Activated gamma-delta T cell treated with Interleukin-2 at 50 U/mL for 16 hours (primary cell): ENCODE measurements at places on chromosomes 16 and 17.

DNA sequence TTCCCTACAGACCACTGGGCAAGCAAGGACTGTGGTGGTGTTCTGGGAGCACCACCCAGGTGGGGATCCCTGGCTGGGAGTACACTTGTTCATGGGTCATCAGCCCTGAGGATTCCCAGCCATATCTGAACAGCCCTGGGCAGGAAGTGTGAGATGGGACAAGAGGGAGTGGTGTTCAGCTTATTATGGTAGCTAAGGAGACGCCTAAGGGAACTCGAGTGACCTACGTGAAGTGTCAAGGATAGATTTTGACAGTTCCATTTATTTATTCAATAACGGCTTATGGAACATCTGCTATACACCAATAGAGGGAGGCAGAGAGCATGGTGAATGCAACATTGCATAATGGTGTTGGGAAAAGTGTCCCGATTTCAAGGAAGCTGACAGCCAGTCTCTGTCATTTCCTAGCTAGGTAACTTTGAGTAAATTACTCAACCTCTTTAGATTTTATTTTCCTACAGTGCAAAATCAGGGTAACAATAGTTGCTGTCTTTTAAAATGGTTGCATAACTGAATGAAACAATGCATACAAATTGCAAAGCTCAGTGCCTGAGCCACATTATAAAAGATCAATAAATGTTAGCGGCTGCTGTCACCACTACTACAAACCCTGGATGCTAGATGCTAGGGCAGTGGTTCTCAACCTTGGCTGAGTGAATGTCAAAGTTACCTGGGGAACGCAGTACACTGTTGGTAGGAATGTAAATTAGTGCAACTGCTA lies 534.1 kb downstream of the GRIN2A start:
- no peak for DNase-seq

- DNase-seq: no peak
Observed at GRCh38 chr17:64133546-64134215, 3.7 kb upstream of the ERN1 start.

GRCh38 chr17:80274331-80274730 lies 13.7 kb downstream of the RNF213 start:
- DNase-seq: no peak

DNA sequence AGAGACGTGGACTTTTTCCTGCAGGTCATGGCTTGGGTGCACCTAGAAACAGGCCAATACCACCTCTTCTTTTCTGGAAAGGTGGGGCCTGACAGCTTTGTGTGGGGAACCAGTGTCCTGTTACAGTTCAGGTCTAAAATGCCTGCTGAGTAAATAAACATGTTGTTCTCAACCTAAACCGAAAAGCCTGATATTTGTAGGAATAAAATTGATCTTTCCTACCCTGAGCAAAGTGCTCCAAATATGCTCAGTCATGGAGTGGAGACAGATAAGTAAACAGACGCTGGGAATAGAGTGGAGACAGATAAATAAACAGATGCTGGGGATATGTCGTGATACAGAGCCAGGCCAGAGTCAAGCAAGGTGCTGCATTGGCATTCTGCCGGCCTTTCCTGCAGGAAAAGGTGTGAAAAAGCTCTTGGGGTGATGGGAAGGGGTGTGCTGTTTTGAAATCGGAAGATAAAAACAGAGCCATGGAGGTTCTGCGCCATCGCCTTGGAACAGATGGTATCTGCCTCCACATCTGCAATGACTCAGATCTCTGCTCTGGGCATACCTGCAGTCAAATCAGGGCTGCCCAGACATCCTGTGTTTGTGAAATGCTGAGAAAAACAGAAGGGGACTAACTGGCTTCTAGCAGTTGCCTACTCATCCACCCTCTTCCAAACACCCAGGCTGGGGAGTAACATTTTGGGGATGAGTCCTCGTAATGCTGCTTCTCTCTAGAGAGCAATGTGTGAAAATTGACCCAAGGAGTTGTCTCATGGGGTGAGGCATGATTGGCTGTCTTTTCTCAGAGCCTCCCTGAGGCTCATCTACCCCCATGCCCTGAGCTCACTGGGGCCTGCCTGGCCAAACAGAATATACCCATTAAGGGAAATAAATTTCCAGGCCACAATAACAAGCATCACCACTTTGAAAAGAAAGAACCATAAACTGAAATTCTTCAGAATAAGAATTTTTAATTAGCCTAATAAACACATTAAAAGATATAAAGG lies 16.8 kb upstream of the TRPV2 start:
- DNase-seq: no peak

- DNase-seq: no peak
Observed at GRCh38 chr16:57486858-57487834, 853 bp upstream of the DOK4 start.

- no peak for DNase-seq
Observed at GRCh38 chr17:28704219-28704858, 7.3 kb downstream of the PROCA1 start.
